ENCODE measurements at places on chromosomes 1 and 21.
A peak's percentile ranks its signal among the peaks of the same experiment; 100 is the strongest.

DNA sequence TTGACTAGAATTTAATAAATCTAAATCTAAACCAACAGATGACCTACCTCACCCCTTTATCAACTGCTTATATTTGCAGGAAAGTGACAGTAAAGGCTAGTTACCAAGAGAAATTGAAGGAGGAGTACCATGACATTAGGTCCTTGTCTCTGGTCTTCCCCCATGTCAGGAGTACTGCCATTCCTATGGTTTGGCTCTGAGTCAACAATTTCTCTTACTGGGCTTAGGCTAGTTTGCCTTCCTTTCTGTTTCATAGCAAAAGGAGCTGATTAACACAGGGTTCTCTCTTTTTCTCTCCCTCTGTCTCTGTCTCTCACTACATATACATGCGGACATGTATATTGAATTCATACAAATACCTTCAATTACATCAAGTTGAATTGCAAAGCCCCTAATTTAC, 579.9 kb downstream of the DPYD start:
- no peak for DNase-seq

DNA sequence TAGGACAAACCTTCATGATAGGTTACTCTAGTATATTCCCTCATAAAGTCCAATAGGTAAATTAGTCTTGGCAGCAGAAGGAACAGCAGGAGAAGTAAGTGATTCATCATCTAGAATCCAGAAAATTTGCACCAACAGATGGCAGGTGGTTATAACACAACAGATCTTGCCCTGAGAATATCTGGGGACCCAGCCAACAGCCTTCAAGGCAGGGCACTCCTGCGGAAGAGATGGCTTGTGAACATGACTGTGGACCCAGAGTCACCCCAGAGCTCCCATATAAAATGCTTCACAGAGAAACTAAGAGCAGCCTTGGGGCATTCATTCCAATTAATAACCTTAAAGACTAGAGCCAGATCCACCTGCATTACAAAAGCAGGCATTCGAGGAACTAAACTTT, 7.9 kb upstream of the PLA2G2C start:
- no peak for DNase-seq

DNA sequence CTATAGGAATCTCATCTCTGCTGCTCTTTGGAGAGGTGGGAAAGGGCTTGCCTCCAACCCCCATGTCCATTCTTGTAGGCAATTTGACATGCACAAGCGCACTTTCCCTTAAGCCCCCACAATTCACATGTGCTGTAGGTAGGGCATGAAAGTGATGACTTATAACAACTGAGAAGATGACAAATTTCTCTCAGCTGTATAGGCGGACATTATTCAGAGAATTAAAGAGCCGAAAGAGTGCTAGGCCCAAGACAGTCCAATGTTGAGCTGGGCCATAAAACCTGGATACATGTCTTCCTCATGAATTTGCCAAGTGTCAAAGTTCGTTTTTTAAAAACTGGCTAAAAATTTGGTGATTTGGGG, 106.3 kb upstream of the LYPLAL1 start:
- DNase-seq, result no peak

- no peak for DNase-seq
These were observed 9.5 kb upstream of the PIGR start for GRCh38 chr1:206955476-206956451.

- DNase-seq, result no peak
These were observed 56.1 kb downstream of the SWT1 start for GRCh38 chr1:185213091-185213490.

DNA sequence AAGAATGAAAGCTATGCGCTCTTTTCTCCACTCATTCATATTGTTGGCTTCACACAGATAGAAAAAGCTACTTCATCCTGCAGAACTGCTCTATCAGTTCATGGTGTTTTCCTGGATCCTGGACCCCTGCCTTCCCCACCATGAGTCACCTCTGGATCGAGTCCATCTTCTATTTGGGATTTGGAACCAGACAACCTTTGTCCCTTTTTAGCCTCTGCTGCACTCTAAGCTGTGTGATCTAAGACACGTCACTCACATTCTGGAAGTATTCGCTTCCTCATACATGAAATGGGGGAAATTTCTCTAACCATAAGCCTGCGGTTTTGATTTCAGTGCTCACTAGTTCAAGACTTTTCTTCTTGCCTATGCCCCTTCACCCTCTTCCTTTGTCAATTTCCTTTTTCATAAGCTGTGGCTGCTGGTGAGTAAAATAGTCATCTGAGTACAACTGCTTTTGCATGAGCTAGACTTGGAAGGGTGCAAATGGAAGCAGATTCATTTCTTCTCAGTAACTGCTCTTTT, 14.1 kb upstream of the DEGS1 start:
- no peak for DNase-seq

- DNase-seq, result peak; percentile 67
These were observed 232.6 kb upstream of the PLXNA2 start for GRCh38 chr1:208476846-208477170.

DNA sequence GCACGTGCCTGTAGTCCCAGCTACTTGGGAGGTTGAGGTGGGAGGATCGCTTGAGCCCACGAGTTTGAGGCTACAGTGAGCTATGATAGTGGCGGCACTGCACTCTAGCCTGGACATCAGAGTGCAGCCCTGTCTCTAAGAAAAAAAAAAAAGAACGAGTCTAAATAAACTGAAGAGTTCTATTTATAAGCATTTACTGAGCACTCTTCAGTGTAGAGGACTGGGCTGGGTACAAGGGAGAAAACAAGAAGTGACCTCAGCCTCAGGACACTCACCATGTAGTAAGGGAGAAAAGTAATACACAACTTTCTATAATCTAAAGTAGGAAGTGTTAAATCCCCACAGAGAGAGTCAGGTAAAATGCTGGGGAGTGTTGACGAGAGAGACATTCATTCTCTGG, 35.0 kb downstream of the NAV1 start:
- no peak for DNase-seq

DNA sequence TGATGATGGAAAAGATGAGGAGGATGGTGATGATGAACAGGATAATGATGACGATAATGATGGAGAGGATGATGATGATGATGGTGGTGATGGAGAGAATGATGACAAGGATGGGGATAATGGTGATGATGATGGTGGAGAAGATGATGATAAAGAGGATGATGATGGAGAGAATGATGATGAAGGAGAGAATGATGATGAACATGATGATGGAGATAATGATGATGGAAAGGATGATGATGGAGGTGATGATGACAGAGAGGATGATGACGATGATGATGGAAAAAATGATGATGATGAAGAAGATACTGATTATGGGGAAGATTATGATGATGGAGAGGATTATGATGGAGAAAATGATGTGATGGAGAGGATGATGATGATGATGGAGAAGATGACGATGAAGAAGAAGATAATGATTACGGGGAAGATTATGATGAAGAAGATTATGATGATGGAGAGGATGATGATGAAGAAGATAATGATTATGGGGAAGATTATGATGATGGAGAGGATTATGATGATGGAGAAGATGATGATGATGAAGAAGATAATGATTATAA, 204.1 kb downstream of the MATN1 start:
- no peak for DNase-seq

GRCh38 chr1:228846952-228847351, 111.7 kb downstream of the RHOU start:
- no peak for DNase-seq

DNA sequence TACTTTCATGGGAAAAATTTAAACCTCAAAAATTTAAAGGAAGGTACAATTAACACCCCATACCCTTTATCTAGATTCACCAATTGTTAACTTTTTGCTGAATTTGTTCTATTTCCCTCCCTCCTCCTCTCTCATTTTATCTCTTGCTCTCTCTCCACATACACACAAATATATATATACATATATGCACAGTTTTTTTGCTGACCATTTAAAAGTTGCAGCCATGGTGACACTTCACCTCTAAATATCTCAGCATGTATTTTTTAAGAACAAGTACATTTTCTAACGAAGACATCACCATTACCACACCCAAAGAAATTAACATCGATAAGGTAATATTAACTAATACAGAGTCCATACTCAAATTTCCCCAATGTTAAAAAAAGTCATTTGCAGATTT, 33.9 kb downstream of the LRIG2 start:
- no peak for DNase-seq

GRCh38 chr1:22484706-22485345, 33.2 kb downstream of the ZBTB40 start:
- DNase-seq, result no peak

- DNase-seq, result no peak
These were observed 3.3 kb downstream of the CCSAP start for GRCh38 chr1:229339520-229339919.

DNA sequence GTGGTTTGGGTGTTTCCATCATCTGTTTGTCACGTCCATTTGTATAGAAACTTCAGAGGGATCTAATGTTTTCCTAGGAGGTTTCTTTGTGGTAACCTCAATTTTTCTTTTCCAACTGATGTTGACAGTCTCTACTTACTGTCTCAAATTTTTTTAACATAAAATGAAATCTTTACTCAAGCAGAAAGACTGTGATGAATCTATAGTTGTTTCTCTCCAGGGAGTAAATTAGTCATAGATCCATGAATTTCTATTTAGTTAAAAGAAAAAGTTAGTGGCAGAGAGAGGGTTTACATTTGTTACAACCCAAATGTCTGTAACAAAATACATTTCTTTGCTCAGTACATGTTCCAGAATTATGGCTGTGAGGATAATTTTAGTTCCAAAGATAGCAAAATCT, 161.6 kb downstream of the DISP1 start:
- DNase-seq, result no peak

DNA sequence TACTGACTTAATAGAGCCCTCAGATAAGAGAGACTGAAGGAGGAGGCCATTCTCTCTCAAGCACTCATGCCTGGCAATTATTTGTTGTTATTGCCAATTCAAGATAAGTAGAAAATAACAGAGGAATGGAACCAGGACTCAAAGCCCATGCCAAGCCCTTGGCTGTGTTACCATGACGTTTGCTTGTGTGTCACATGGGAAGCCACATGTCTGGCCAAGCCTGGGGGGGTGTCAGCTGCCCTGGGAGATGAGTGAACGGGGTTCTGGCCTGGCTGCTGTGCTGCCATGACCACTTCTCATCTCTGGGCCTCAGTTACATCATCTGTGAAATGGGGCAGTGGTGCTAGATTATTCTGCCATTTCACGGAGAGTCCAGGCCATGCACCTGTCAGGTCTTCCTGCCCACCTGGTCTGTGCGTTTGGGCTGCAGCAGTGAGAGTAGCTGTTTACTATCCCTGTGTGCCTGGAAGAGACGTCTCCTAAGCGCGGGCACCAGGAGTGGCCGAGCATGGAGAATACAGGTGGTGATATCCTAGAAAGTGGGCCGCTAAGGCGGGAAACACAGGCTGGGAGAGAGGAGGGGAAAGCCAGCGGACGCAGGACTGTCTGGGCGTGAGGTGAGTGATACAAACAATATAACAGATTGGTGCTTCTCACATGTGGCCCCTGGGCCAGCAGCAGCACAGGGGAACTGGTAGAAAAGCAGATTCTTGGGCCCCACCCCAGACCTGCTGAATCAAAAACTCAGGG, 67.8 kb downstream of the MAN1C1 start:
- DNase-seq, result peak; percentile 41

DNA sequence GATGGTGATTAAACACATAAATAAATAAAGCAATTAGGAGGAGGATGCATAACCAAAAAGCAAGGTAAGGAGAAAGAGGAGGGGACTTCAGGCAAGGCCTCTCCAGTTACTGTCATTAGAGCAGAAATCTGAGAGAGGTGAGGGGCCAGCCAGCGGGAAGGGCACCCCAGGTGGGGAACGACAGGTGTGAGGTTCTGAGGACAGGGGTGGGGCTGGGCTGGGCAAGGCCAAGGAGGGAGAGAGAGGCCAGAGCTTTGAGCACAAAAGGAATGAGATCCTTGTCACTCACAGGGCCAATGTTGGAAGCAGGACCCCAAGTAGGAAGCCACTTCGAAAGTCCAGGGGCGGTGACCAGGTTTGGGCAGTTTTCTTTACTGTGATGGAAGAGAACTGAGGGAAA, 182.2 kb upstream of the RAB4A start:
- no peak for DNase-seq

GRCh38 chr1:22273686-22274681, 131.1 kb upstream of the WNT4 start:
- DNase-seq, result no peak

DNA sequence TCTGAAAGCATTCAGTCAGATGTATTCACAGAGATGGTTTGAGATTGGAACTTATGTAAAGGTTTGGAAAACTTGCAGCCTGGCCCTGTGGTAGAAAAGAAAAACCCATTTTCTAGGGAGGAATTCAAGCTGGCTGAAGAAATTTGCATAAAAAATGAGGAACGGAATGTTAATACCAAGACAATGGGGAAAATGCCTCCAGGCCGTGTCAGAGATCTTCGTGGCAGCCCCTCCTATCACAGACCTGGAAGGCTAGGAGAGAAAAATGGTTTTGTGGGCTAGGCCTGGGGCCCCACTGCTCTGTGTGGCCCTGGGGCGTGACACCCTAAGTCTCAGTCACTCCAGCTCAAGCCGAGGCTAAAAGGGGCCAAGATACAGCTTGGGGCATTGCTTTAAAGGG, 26.7 kb downstream of the NME7 start:
- DNase-seq, result no peak

- DNase-seq, result no peak
These were observed 420.0 kb downstream of the MATN1 start for GRCh38 chr1:30303387-30303786.

DNA sequence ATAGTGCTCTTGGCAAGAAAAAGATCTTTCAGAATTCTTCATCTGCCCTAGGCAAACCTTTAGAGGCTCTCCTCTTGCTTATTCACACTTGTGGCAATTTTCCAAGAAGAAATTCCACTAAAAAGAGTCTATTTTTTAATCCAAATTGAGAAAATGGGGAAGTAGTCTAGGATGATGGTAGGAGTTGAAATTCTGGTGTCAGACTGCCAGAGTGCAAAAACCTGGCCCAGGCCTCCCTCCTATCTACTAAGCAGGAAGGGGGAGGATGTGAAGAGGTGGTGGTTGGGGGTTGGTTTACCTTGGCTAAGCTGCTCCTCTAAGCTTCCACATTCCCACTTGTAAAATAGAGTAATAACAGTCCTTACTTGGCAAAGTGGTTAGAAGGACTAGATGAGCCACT, 120.6 kb upstream of the KCNJ15 start:
- DNase-seq, result peak; percentile 72

- DNase-seq, result no peak
These were observed 261.0 kb downstream of the RHOU start for GRCh38 chr1:228996281-228996680.

DNA sequence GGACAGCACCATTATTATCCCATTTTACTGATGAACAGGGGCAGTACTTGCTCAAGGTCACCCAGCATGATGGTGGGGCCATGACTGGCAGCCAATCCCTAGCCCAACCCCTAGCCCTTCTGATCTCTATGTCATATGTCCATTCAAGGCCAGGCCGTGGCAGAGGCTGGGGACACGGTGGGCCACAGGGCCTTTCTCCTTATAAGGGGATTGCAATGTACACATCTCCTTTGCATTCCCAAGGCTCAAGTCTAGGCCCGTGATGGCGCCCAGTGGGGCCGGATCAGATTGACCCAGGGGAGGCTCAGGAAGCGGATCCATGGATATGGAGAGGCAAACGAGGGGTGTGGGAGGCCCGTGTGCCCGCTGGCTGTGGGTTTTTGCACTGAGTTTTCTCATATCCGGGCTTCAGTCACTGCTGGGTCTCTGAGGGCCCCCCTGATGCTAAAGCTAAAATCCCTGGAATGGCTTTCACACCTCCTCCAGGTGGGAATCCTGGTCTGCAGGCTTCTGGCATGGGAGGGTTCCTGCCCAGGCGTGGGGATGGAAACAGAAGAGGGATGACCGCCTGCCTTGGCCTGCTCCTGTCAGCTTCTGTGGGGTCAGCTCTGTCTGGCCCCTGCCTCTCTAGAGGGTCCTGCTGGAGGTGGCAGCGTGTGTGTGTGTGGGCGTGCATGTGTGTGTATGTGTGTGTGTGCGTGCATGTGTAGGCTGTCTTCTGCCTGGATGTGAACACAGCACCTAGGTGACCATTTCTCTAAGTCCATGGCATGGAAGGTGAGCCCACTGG, 2.1 kb downstream of the MYOM3 start:
- DNase-seq, result no peak
